ENCODE measurements at places on chromosomes 4 and X.

- peaks cover 5% of the 10 kb centered on the region for H3K27me3 ChIP-seq
- H3K36me3 ChIP-seq = peaks cover 1% of the 10 kb centered on the region
- H3K4me1 ChIP-seq = peaks cover 2% of the 10 kb centered on the region
- H3K27ac ChIP-seq = no peak overlapping the region
- DNase-seq = no peak
Measured at GRCh38 chr4:8830056-8830455, 41.6 kb downstream of the HMX1 start.

DNA sequence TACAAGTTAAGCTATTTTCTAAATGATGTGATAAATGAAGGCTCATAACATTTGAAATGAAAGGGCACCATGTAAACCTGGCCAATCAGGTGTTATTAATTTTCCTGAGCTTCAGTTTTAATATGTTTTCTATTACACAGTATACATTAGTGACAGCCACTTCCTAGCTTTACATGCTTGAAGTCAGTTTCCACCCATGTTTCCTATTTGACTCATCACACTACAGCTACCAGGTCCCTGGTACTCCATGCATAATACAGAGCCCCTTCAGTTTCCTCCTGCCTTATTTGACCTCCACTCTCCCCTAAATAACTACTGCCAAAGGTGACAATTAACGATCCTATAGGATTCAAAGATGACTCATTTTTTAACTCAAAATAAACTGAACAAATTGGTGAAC is 18.3 kb downstream of the ZNF518B start:
- no peak overlapping the region for H3K27ac ChIP-seq
- H3K27me3 ChIP-seq = no peaks in the 10 kb centered on the region
- H3K4me3 ChIP-seq = no peak overlapping the region
- DNase-seq = no peak

GRCh38 chrX:134908356-134908755 is 82.4 kb upstream of the SMIM10 start:
- no peak for DNase-seq
- H3K4me3 ChIP-seq = no peak overlapping the region
- peaks cover 2% of the 10 kb centered on the region for H3K36me3 ChIP-seq
- H3K4me1 ChIP-seq = peaks cover 6% of the 10 kb centered on the region
- no peaks in the 10 kb centered on the region for H3K27me3 ChIP-seq

DNA sequence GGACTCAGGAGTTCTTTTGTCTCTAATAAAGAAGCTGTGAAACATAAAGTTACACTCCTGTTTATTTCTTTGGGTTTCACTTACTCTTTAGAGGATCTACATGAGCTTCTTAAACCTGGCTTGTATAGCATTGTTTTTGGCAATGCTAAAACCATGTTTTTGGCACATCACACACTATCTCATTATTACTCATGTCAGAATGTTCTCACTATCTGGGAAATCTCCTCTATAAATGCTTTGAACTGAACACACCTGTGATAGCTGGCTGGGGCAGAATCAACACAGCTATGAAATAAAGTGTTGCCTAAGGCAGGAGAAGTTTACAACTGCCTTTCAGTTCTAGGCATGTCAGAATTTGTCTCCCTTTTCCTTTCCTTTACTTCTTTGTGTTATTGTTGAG is 52.6 kb downstream of the SULT1B1 start:
- H3K4me1 ChIP-seq = no peaks in the 10 kb centered on the region
- no peaks in the 10 kb centered on the region for H3K36me3 ChIP-seq
- no peaks in the 10 kb centered on the region for H3K27me3 ChIP-seq

DNA sequence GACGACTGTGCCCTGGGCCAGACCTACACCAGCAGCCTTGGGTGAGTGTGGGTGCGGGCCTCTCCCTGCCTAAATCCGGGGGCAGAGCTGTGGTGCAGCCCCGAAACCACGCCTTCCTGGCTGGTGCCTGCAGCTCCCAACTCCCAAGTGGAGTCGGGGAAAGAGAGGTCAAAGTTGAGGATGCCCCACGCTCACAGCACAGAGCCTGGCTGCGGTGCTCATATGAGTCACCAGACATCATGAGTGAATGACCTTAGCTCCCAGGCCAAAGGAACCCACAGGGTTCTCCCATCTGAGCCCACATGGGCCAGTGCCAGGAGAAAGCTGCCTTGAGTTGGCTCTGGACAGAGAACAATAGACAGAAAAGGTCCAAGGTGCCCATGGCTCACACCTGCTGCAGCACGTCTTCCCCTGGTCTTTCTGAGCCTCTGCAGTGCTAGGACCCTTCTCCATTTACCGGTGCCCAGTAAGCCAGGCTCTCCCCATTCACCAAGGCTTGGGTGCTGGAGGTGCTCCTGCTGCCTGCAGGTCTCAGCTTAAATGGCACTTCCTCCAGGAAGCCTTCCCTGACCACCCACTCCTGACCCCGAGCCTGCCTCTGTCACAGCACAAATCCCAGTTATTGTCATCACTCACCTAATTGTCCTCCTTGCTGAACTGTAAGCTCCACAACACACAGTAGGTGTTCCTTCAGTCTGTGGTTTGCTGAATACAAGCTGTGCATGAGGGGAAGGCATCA is 224.2 kb downstream of the AFAP1 start:
- no peaks in the 10 kb centered on the region for H3K4me1 ChIP-seq
- no peak overlapping the region for H3K4me3 ChIP-seq
- H3K27ac ChIP-seq = no peak overlapping the region
- no peaks in the 10 kb centered on the region for H3K36me3 ChIP-seq
- peaks cover 17% of the 10 kb centered on the region for H3K27me3 ChIP-seq
- no peak for DNase-seq

DNA sequence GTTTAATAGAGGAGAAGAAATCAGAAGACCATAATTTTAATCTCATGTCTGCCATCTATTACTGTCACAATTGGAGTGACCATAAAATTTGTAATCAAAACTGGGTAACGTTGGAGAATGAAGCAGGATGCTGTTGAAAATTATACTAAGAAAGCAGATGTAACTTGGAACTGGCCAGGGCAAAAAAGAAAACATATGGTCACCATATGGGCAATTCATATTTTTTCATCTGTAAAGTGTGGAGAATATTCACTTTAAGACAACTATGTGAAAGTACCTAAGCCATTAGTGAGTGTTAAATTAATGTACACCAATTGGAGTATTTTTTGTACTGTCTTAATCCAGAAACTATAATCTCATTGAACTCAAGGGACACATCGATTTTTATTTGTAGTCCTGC is 1008.0 kb downstream of the GLUD2 start:
- no peak for DNase-seq
- no peaks in the 10 kb centered on the region for H3K36me3 ChIP-seq
- H3K4me3 ChIP-seq = no peak overlapping the region
- H3K27me3 ChIP-seq = no peaks in the 10 kb centered on the region

- no peak for DNase-seq
- no peaks in the 10 kb centered on the region for H3K27me3 ChIP-seq
- no peak overlapping the region for H3K4me3 ChIP-seq
- no peak overlapping the region for H3K27ac ChIP-seq
- no peaks in the 10 kb centered on the region for H3K4me1 ChIP-seq
Measured at GRCh38 chrX:28649541-28649940, 62.3 kb downstream of the IL1RAPL1 start.

DNA sequence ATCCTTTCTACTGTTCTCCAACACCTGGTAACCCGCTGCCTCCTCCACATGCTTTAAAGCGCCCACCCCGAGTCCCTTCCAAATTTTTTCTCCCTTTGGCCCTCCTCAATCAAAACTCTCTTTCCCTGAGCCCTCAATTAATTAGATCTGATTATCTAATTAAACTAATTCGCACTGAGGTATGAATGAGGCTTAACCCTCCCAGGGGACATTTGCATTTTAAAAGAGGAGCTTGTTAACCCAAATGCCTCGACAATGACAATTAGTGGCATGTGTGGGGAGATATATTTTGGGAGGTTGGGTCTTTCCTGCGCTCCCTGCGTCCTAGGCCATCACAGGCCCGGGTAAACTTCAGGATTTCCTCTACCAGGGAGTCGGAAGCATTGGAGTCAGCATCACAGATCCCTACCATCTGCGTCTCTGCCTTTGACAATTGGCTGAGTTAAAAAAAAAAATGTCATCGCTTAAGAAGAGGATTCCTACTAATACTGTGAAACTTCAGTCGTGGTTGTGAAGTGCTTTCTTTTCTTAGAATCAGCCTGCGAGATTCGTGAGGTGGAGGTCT is 50.6 kb downstream of the TENM3 start:
- peaks cover 2% of the 10 kb centered on the region for H3K27me3 ChIP-seq
- H3K27ac ChIP-seq = no peak overlapping the region
- no peak for DNase-seq
- no peak overlapping the region for H3K4me3 ChIP-seq

- no peak overlapping the region for H3K4me3 ChIP-seq
- H3K27me3 ChIP-seq = no peaks in the 10 kb centered on the region
- peaks cover 2% of the 10 kb centered on the region for H3K4me1 ChIP-seq
- H3K27ac ChIP-seq = no peak overlapping the region
- H3K36me3 ChIP-seq = no peaks in the 10 kb centered on the region
- DNase-seq = no peak
Measured at GRCh38 chr4:111678908-111679307, 466.3 kb upstream of the FAM241A start.

DNA sequence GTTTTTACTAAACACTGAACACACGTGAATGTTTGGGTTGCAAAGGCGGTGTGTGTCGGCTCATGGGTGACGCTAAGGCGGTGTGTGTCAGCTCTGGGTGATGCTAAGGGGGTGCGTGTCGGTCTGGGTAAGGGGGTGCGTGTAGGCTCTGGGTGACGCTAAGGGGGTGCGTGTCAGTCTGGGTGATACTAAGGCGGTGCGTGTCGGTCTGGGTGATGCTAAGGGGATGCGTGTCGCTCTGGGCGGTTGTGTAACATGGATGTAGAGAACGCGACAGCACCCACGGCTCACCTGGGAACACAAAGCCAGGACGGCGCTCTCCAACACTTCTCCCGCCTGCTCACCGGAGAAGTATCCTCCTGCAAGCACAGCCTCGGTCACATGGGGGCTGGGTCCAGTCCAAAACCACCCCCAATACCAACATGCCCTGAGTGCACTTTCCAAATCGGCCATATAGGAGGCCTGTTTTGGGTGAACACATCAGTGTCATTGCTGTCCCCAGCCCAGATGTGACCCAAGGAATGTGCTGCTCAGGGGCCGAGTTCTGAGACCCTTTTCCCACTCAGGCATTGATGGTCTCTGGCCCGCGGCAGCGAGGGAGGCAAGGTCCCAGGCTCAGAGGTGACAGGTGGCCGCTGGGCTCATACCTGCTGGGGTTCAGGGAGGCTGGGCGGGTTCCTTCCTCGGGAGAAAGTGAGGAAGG is 67.1 kb downstream of the ACOX3 start:
- H3K27me3 ChIP-seq = no peaks in the 10 kb centered on the region
- H3K4me3 ChIP-seq = no peak overlapping the region
- DNase-seq = no peak
- no peaks in the 10 kb centered on the region for H3K4me1 ChIP-seq
- H3K27ac ChIP-seq = no peak overlapping the region

DNA sequence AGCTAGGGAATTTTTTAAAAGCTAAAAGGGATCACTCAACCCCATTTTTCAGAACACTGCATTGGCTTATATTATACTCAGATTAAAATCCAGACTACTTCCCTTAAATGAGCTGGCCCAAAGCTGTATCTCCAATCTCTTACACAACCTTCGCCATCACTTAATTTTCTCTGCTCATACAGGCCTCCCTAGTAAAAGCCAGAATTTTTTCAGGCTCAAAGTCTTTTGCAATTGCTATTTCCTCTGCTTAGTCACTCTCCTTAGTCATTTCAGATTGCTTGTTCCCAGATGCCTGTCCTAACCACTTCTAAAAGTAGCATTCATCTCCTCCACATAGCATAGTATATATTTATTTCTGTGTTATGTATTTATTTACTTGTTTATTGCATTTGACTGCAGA is 1587.9 kb upstream of the ADGRL3 start:
- H3K4me3 ChIP-seq = no peak overlapping the region
- no peaks in the 10 kb centered on the region for H3K27me3 ChIP-seq
- DNase-seq = no peak
- no peak overlapping the region for H3K27ac ChIP-seq
- no peaks in the 10 kb centered on the region for H3K4me1 ChIP-seq
- no peaks in the 10 kb centered on the region for H3K36me3 ChIP-seq

- no peak overlapping the region for H3K27ac ChIP-seq
- H3K4me1 ChIP-seq = no peaks in the 10 kb centered on the region
- no peak for DNase-seq
- no peaks in the 10 kb centered on the region for H3K27me3 ChIP-seq
Measured at GRCh38 chr4:60619531-60620305, 580.4 kb upstream of the ADGRL3 start.

DNA sequence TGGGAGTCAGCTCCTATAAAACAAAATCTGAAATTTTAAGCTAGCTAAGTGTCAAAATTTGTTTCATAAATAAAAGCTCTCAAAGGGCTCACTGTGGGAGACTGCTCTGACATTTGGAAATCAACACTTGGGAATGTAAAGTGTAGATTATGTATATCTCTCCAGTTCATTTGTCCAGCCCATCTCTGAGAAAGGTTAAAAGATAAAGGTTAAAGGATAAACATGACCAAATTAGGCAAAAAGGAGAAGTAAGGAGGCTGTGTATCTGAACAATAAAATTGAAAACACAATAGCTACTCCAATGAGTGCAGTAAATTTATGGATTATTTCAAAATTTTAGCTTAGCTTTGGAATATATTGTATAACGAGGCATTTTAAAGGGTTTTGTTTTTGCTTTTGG is 304.9 kb downstream of the UNC5C start:
- no peak for DNase-seq

DNA sequence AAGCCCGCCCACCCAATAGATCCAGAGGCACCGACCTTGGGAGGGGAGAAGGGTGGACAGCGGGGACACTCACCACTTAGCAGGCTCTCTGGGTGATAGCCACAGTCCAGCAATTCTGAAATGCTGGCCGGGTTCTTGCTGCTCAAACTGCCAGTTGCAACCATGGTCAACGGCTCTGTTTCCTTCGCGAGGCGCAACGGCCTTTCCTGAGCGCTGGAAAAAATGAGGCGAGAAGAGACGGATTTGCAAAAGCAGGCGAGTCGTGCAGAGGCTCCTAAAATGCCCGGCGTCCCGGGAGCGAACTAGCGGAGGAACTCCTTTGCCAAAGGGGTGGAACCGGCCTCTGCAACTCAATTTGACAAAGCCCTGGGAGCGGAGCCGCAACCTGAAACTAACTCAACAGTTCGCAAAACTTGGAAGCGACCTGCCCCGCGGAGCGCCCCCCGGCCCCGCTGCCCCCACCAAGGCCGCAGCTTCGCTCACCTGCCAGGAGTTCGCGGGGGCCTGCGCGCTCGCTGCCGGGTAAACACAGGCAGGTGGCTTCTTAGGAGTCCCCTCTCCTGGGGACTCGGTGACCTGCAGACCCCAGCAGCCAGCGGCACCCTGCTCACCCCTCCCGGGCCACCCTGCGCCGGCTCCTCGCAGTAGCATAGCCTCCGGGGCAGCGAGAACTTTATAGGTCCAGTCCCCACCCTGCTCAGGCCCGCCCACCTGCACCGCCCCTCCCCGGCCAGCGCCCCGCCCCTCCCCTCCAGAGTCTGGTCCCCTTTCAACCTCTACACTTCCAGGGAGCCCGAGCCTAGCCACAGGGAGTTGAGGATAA is at the start of gene DDIT4L:
DDIT4L (minus strand) TSS at position 649 of the 823 bp plus-strand sequence; CDS start at position 164, 485 bp downstream.
- no peaks in the 10 kb centered on the region for H3K36me3 ChIP-seq
- peak within 1 kb of the TSS; percentile 81 for H3K4me3 ChIP-seq
- no peak for DNase-seq

- no peaks in the 10 kb centered on the region for H3K4me1 ChIP-seq
- no peak for DNase-seq
- H3K4me3 ChIP-seq = no peak overlapping the region
- no peak overlapping the region for H3K27ac ChIP-seq
Measured at GRCh38 chrX:47918274-47918673, 81.6 kb downstream of the ZNF81 start.

- peaks cover 6% of the 10 kb centered on the region for H3K36me3 ChIP-seq
- no peak for DNase-seq
- peaks cover 7% of the 10 kb centered on the region for H3K27me3 ChIP-seq
- no peak overlapping the region for H3K27ac ChIP-seq
- no peak overlapping the region for H3K4me3 ChIP-seq
- peaks cover 2% of the 10 kb centered on the region for H3K4me1 ChIP-seq
Measured at GRCh38 chr4:13821522-13821921, 194.0 kb upstream of the BOD1L1 start.
